Neural progenitor cell (in vitro differentiated cells): ENCODE measurements at places on chromosomes 2 and 18. TPM values are rescaled to one million over a fixed set of nuclear protein-coding genes. Genes with fewer than 3 reads are reported as not detected.

NIFK gene
- total RNA-seq, result 39.3 and 126 TPM in 2 replicates

DNA sequence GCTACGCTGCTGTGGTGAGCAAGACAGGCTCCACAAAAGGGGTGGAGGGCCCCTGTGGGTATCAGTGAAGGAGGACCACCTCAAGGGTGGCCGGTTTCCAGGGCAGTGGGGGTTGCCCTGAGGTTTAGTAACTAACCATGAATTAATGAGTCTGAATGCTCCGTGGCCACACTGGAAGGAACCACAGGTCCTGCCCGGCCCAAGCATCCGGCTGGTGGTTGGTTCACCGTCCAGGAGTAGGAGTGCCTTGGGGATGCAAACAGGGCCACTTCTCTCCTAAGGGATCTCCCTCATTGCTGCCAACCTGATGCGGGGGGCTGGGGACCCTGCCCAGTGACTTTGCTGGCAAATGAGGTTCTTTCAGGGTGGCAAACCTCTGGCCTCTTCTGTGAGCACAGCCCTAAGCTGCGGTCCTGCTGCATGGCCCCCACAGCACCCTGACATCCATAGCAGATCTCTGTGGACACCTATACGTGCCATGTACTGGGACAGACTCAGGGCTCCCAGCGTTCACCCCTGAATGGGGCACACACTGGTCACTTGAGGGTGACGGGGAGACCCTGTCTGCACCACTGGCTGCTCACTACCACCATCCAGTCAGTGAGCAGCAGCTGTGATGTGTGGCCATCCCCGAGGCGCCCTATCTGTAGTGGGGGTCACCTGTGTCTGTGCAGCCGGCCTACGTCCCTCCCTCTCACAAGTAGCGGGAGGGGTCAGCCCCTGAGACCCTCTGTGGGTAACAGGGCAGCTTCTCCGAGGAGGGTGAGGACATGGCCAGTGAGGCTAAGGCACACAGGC is 41.6 kb downstream of the HS6ST1 start:
- DNase-seq, result no peak

DNA sequence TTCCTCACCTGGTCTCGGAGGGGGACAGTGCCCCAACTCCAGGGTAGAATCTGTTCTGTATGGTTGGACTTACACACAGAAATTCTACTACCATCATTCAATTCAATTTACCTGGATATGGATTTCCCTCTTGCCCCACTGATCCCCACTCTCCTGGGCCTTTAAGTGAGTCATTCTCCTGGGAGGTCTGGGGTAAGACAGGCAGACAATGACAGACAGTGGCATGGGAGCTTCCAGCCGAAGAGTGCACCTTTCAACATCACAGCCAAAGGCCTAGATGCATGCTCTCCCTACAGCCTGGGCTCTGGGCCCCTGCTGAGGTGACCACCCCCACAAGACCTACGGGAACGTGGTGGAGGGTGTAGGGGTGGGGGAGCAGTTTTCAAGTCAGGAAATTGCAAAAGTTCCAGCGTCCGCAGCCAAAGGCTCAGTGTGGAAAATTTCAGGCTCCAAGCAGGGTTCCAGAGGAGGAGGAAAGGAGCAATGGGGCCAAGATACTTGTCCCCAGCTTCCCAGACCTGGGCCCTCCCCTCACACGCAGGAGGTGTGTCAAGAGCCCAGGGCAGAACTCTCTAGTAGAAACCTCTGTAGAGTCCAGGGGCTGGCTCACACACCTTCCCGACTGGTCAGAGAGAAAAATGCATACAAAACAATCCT is 296.4 kb downstream of the CYP26B1 start:
- DNase-seq, result no peak

GRCh38 chr18:13568443-13569392 is 157.6 kb downstream of the FAM210A start:
- no peak for DNase-seq

GRCh38 chr18:44731530-44732237 is 51.0 kb downstream of the SETBP1 start:
- no peak for DNase-seq
